ENCODE measurements at places on chromosomes 5 and 9.

- no peak for DNase-seq
Observed at GRCh38 chr5:99911971-99912370, 623.2 kb upstream of the FAM174A start.

DNA sequence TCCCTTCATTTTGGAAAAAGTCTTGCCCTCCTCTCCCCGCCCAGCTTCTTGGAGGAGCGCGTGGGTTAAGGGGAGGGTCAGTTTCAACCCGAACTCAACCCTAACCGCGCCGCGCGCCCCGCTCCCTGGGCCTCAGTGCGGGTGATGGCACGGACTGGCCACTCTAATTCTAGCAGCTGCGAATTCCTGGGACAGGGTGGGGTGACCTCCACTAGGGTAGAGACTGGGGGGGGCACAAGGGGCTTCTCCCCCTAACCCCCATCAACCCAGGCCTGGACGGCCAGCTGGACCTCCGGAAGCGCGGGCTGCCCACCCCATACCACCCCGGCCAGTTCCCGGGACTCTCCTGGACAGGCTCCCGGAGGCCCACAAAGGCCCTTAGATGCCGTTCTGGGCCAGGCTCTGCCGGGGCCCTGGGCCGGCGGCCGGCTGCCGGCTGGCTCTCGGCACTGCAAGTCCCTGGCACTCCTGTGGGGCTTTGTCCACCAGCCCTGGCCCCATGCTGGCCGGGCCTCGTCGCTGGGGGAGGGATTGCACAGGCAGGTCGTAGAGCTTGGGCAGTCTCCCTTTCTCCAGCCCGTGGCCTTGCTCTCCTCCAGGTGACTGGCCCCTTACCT, 7.2 kb upstream of the PSD2 start:
- no peak for DNase-seq

GRCh38 chr5:55634209-55634805, 77.8 kb downstream of the SLC38A9 start:
- DNase-seq = no peak

- DNase-seq = no peak
Observed at GRCh38 chr9:81411961-81412360, 277.4 kb downstream of the TLE1 start.

GRCh38 chr5:66621146-66621545, 25.0 kb downstream of the MAST4 start:
- DNase-seq = no peak

DNA sequence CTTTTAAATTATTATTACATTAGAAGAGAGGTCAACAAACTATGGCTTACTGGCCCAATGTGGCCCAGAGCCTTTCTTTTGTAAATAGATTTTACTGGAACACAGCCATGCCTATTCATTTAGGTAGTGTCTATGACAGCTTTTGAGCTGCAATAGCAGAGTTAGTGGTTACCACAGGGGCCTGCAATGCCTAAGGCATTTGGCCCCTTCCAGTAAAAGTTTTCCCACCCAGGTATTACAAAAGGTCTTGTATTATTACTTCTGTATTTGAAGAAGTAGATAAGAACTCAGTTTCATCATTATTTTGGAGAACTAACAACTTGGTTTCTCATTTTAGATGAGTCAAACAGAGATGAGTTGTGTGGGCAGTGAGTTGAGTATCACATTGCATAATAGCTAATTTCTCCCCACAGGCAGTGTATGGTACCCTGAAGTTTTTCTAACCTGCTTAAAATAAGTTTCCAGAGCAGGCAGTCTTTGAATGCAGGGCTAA, 9.5 kb downstream of the MTRR start:
- DNase-seq = no peak

- no peak for DNase-seq
Observed at GRCh38 chr9:94900222-94901018, 173.9 kb downstream of the AOPEP start.

DNA sequence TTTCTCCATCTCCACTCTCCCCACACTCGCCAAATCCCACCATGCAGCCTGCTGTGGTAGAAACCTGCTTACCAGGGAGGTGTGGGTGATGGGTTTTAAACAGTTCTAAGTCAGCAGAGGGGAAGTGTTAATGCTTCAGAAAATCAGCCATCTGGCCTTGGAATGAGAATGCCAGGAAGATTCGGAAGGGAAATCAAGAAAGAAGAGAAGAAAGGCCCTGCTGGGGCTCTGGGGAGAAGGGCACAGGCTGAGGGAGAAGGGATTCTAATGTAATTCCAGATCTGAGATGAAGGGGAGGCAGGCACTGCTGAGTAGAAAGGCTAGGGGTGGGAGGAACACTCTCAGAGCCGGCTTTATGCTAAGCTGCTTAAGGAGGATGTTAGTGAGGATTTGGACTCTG, 434.7 kb upstream of the DMAC1 start:
- no peak for DNase-seq

- DNase-seq = no peak
Observed at GRCh38 chr9:7907551-7908337, 108.2 kb upstream of the DMAC1 start.

DNA sequence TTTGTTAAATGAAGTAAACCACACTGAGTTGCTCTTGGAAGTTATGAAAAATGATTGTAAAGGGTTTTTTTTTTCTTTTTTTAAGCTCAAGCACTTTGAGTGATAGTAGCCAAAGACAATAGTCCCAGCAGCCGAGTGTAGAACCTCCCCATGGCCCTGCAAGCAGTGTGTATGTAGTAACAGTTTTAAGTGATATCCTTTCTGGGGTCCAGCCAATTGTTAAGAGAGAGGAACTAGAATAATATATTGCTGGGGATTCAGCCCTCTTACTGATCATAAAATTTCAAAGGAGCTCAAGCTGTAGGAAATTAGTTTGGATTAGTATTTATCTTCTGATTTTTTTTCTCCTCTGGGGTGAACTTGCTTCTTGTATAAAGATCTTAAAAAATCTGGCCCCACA, 43.2 kb downstream of the NPR3 start:
- DNase-seq = no peak

GRCh38 chr9:138022756-138023393, 145.3 kb downstream of the CACNA1B start:
- no peak for DNase-seq

GRCh38 chr9:120774719-120775118, 18.5 kb downstream of the FBXW2 start:
- no peak for DNase-seq

GRCh38 chr5:10521466-10522223, 42.2 kb upstream of the ANKRD33B start:
- no peak for DNase-seq

DNA sequence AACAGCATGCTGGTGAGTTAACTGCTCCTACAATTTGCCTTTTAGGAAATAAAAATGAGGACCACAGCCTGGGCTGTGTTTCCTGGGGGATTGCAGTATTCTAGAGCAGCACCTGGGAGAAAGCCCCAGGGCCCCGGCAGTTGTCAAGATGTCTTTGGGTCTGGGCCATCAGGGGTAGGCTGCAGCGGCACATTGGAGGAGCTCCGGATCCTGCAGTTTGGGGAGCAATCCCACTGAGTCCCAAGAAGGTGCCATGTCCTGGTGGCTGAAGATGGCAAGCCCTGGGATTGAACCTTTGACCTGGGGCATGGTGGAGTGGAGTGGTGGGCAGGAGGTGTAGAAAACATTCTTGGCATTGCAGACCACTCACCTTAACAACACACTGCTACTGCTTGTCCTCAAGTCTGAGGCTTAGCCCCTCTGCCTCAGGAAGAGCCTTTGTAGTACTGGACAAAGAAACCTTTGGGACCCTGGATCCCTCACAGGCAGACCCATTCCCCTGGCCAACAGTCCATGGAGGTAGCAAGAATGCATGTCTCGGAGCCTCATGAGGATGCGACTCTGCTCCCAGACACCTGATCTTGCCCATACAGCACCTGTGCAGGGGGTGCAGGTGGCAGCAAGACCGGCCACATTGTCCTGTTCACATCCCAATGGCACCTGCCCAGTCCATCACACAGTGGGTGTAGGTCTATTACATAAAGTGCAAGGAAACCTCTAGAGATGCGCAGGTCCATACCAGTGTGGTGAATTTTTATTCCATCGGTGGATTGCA, 159.1 kb upstream of the IRX2 start:
- no peak for DNase-seq

DNA sequence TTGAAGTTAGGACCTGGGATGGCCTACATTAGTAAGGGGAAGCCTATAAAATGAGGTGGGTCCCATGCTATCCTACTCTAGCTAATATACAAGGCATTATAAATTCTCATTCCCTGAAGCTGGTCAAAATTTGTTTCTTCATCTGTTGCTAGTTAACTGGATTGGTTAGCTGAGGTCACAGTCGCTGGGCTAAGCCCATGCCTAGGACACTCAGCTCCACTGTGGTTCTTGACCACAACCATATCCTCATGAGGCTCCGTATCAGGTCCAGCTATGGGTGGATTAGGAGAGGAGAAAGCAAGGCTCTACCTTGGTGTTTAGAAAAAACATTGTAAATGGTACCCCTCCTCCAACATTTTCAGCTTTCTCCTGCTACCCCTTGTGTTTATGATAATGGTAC, 52.8 kb upstream of the RAI14 start:
- no peak for DNase-seq

DNA sequence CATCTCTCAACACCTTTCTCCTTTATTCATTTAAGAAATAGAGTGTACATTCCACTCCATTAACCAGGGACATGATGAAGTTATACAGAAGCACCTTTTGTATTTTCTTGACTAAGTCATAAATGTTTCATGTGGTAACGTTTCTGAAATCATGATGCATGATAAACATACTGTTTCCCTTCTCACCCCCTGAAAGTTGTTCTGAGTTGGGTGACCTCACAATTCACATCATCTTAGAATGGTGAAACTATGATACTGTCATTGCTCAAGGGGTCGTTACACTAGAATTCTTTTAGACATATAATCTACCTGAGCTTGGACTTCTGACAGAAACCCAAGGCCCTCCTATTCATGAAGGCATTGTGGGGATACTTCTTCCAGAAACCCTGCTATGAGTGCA, 37.8 kb upstream of the MIER3 start:
- no peak for DNase-seq

DNA sequence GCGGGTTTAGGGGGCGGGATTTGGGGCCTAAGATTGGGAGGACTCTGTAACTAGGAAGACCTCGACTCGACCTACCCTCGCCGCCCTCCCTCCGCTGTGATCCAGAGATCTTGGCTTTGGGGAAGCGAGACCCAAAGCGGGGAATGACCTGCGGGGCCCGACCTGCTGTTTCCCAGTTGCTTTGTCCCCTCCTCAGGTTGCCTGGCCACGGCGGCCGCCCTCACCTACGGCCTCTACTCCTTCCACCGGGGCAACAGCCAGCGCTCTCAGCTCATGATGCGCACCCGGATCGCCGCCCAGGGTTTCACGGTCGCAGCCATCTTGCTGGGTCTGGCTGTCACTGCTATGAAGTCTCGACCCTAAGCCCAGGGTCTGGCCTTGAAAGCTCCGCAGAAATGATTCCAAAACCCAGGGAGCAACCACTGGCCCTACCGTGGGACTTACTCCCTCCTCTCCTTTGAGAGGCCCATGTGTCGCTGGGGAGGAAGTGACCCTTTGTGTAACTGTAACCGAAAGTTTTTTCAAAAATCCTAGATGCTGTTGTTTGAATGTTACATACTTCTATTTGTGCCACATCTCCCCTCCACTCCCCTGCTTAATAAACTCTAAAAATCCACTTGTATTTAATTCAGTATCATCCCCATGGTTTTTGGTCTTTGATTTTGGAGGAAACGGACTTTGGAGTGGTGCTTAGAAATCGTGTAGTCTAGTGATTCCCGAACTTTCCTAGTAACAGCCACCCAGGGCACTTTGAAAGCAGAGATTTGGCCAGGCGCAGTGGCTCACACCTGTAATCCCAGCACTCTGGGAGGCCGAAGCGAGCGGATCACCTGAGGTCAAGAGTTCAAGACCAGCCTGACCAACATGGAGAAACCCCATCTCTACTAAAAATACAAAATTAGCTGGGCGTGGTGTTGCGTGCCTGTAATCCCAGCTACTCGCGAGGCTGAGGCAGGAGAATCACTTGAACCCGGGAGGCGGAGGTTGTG, 878 bp downstream of the HIGD2A start:
- DNase-seq = no peak

DNA sequence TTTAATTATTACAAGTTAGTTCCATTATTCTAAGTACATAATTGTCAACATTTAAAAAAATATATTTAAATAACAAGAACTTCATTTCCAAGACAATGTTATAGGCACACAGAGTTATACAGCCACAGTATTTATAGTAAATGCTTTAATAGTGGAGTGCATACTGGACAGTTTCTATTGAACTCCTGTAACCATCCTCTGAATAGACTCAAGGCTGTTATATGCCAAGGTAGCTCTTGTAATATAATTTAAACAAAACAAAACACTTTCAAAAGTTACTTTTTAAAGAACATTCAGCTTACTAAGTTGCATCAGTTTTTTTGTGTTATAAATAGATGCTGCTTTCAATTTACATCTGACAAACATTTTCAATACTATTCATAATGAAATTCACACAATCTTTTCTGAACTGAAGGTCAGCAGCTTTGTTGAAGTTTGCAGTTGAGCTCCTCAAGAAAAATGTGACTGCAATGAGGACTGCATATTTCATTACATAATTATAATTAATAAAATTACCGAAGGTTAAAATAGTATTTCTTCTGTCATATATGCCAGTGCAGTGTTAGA, 549.9 kb upstream of the CYLC2 start:
- no peak for DNase-seq

DNA sequence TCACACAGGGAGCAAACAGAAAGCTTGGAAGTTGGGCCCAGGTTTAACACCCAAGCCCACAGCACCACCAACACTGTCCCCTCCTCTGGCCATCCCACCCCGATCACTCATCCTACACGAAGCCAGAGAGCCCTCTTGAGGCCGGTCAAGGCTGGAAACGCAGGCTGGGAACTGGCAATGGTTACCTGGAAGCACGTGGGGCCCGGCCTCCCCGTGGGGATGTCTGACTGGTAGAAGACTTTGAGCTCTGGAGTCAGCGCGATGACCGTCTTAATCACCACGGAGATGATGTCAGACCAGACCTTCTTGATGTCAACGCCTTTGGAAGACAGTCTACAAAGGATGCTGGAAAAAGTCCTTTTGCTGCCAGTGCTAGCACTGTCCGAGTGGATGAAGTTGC, 104.1 kb downstream of the TTLL11 start:
- DNase-seq = no peak

DNA sequence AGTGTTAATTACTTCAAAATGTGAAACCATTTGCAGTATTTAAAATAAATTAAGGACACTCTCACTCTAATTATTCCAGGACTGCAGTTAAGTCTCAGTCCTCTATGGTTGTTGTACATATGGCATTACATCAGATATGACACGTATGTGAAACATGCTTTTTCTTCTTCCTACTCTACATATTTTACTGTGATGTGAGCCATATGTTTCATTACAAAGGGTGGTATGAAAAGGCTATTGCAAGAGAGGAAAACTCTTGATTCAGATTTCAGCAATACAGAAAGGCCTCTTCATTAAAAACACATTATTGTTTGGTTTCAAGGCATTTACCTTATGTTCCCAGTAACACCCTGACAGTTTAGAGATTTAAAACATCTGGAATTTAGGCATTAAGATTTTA, 964.5 kb upstream of the DMAC1 start:
- no peak for DNase-seq

- DNase-seq = no peak
Observed at GRCh38 chr9:123643518-123643917, 286.4 kb downstream of the DENND1A start.

- DNase-seq = no peak
Observed at GRCh38 chr5:100446879-100447430, 88.2 kb upstream of the FAM174A start.

GRCh38 chr5:130138406-130139045, 234.3 kb downstream of the CHSY3 start:
- DNase-seq = no peak

- no peak for DNase-seq
Observed at GRCh38 chr9:90018688-90019087, 413.9 kb downstream of the GADD45G start.

All from activated T-cell treated with anti-CD3 and anti-CD28 coated beads for 1 hour (primary cell).